ENCODE measurements at places on chromosomes 1 and 21.

GRCh38 chr1:31215065-31215570 is 24.6 kb downstream of the NKAIN1 start:
- no peak for DNase-seq

GRCh38 chr1:169060919-169061639 is 45.4 kb upstream of the ATP1B1 start:
- no peak for DNase-seq

- DNase-seq: no peak
Observed at GRCh38 chr1:208499601-208500000, 255.4 kb upstream of the PLXNA2 start.

DNA sequence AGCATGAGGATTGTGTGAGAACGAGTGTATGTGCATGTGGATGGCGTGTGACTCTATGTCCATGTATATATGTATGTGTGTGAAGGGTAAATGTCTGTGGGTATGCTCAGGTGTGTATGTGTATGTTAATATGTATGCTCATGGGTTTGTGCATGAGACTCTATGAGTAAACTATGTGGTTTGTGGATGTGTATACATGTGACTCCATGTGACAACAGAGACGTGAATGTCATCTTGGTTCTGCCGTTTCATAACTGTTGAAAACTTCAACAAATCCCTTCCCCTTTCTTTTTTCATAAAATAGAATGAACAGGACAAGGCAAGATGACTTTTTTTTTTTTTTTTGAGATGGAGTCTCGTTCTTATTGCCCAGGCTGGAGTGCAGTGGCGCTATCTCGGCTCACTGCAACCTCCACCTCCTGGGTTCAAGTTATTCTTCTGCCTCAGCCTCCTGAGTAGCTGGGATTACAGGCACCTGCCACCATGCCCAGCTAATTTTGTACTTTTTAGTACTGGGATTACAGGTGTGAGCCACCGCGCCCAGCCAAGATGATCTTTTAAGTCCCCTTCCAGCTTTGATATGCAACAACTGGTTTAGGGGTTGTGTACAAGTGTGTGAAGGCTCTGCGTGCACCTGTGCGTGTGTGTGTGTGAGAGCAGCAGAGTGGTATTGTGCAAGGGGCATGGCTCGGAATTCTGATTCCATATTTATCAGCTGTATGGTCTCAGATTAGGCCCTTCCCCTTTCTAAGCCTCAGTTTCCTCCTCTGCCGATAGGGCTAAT is 106.3 kb downstream of the EBNA1BP2 start:
- no peak for DNase-seq

GRCh38 chr1:52294580-52294979 is 71.4 kb downstream of the CC2D1B start:
- DNase-seq: no peak

DNA sequence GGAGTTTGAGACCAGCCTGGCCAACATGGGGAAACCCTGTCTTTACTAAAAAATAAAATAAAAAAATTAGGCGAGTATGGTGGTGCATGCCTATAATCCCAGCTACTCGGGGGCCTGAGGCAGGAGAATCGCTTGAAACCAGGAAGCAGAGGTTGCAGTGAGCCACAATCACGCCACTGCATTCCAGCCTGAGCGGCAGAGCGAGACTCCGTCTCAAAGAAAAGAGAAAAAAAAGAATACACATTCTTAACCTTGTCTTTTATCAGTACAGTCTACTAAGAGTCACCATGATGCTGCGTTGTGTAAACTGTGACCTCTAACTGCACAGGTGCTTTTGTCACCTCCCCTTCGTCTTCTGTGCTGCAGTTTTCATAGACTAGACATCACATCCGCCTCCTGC is 37.2 kb downstream of the PCNT start:
- DNase-seq: no peak

- DNase-seq: no peak
Observed at GRCh38 chr1:20069874-20070273, at the start of gene PLA2G5. Gene PLA2G5, plus strand, starts transcription at chr1:20070194. Its CDS starts 14,637 bp downstream, at chr1:20084831.

DNA sequence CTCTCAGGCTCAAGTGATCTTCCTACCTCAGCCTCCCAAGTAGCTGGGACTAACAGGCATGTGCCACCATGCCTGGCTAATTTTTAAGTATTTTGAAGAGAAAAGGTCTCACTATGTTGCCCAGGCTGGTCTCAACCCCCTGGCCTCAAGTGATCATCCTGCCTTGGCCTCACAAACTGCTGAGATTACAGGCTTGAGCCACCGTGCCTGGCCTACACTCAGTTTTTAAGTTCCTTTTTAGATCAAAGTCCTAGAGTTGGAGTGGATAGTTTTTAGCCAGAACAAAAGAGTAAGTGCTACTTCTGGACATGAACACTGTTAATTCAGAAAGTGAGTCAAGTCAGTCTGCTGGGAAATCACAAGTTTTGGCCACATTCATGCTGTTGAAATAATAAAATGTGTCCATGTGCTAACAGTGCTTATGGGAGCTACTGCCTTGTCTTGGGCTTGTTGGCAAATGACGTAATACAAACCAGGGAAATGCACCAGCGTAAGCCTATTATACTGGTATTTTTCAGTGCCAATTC is 84.2 kb downstream of the NDUFS5 start:
- DNase-seq: no peak

- no peak for DNase-seq
Observed at GRCh38 chr1:15618077-15618654, 908 bp downstream of the DDI2 start.

DNA sequence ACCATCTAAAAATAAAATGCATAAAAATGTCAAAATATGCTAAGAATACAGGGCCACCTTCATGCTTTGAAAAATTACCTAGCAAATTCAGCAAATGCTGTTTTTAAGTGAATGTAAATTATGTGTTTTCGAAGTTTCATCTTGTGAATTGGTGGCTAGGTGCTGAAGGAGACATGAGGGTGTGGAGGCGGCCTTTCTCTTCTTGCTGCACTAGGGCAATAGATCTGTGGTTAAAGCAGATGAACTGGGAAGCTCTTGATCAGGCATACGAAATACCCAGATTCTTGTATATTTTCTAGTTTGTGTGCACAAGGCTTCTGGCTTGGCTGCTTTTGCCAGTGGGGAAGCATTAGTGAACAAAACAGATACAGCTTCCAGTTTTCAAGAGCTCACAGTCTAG is 224.5 kb downstream of the ST6GALNAC3 start:
- DNase-seq: no peak

DNA sequence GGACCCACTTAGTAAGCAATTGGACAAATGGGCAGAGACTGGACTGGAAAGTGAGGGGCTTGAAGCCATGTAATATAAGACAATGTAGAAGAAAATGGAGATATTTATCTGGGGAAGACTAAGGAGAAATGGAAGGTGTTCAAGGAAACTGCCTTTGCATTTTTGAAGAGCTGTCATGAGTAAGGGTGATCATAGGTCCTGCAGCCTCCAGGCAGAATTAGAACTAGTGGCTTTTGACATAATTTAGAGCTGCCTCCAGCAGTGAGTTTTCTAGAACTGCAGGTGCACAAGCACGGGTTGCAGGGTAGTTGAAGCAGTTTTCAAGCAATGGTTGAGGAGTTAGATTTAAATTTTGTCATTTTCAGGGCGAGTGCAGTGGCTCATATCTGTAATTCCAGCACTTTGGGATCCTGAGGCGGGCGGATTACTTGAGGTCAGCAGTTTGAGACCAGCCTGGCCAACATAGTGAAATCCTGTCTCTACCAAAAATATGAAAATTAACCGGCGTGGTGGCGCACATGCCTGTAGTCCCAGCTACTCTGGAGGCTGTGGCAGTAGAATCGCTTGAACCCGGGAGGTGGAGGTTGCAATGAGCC is 3.7 kb upstream of the CDC14A start:
- no peak for DNase-seq

GRCh38 chr1:96926176-96926575 is 204.6 kb downstream of the PTBP2 start:
- no peak for DNase-seq

- DNase-seq: no peak
Observed at GRCh38 chr1:201364808-201365105, 12.7 kb downstream of the TNNT2 start.

DNA sequence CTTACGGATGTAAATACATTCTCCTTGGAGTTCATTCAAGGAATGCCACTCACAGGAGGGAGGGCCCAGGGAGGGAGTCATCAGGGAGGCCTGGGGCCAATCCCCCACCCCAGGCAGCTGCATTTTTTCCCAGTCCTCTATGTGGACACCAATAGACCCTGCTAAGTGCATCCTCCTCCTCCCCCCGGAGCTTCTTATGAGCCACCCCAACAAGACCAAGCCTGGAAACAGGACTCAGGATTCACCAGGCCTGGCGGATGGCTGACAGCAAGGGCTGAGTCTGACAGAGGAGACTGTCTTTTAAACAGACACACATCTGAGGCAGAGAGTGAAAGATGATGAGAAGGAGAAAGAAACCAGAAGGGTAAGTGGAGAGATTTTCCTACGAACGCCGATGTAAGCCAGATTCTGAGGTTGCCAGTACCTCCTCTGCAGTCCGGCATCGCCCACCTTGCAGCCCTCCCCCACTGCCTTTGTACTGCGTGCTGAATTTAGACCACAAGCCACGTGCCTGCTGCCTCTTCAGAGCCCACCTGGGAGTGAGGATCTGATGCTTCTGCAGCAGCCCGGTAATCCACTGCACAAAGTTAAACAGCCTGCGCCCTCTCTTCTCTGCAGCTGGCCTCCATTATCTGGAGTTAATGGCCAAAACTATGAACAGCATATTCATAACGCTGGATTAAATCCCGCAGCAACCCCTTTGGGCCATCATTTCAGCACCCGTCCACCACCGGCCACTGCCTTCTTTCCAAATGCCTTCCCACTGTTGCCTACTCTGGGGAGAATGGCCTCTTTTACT is 17.6 kb upstream of the SFPQ start:
- DNase-seq: no peak

DNA sequence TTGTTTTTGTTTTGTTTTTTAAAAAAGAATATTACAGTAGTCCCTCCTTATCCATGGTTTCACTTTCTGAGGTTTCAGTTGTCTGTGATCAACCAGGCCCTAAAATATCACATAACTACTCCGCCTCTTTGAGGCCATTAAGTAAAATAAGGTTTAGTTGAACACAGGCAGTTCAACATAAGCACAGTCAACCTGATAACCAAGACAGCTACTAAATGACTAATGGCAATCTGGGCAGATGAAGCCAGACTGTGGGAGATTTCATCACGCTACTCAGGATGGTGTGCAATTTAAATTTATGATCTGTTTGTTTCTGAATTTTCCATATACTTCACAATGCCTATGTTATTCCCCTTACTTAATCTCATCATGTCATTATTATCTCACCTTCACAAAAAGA is 30.1 kb downstream of the LDLRAD1 start:
- no peak for DNase-seq

GRCh38 chr21:38669186-38669585 is 136.5 kb upstream of the ETS2 start:
- DNase-seq: no peak

GRCh38 chr1:226381226-226381998 is 26.5 kb downstream of the PARP1 start:
- DNase-seq: no peak

DNA sequence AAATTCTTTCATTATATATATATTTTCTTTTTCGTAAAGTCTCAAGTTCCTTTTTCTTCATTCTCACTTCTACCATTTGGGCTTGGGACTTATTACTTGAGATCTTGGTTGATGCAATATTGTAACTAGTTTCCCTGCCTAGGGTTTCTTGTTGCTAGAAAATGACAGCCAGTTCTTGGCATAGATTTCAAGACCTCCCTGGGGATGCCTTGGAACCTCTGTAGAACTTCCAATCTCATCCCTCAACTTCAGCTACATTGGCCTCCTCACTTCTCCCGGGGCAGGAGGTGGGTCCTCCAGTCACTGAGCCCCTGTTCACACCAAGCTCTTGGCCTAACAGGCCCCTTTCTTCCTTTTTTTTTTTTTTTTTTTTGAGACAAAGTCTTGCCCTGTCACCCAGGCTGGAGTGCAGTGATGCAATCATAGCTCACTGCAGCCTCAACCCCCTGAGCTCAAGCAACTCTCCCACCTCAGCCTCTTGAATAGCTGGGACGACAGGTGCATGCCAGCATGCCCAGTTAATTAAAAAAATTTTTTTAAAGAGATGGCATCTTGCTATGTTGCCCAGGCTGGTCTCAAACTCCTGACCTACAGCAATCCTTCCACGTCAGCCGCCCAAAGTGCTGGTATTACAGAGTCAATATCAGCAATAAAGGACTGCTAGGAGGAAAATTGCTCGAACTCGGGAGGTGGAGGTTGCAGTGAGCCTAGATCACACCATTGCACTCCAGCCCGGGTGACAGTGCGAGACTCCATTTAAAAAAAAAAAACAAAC is 33.1 kb downstream of the MAP3K7CL start:
- DNase-seq: no peak

DNA sequence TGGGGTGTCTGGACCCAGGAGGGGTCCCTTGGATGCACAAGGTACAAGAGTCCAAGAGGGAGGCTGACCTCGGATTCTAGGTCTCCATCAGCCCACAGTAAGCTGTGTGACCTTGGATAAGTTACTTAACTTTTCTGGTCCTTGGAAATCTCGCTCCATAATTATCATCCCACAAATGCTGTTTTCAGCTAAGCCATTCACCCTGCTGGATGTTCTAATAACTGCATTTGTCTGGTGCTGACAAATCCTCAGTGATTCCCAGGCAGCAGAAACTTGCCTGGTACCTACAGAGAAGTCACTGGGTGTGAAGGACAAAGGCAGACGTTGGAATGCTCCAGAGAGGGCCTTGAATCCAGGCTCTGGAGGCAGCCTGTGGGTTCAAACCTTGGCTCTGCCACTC is 89.7 kb downstream of the IGSF21 start:
- no peak for DNase-seq

- no peak for DNase-seq
Observed at GRCh38 chr1:175218786-175219434, 26.3 kb upstream of the KIAA0040 start.

- DNase-seq: no peak
Observed at GRCh38 chr1:97680894-97681293, 239.9 kb downstream of the DPYD start.

DNA sequence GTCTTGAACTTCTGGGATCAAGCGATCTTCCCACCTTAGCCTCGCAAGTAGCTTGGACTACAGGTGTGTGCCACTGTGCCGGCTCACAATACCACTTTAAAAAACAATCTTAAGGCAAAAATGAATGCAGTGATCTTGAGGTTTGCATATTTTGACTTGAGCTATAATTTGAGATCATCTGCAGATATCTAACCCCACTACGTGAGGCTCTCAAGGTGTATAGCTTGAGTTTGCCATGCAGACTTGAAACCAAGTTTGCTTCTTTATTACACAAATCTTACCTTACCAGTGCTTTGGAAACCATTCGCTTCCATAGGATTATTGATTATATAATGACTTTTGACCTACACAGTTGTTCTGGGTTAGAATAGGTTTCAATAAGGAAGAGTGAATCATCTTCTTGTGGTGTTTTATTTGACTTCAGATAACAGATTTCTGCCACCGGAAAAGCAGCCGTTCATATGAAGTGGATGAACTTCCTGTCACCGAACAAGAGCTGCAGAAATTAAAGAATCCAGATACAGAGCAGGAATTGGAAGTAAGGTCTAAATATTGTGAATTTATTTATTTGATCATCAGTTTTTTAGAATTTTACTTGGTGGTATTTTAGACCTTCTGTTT is 155.1 kb downstream of the VPS13D start:
- DNase-seq: no peak

DNA sequence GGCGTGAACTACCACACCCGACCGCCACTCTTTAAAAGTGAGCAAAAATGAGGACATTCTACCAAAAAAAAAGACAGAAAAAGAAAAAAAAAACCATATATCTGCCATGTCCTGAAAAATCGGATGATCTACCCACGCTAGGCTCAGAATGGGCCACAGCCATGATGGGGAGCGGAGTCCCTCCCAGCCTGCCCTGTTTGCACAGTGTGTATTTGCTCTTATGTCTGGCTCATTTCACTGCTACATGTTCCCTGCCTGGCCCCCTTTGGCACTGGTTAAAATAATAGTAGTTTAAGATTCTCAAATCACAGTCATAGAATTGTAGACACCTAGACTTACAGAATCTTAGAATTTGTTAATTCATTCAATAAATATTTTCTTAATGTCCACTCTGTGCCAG is 121.9 kb downstream of the PTPRU start:
- no peak for DNase-seq
